ENCODE measurements at places on chromosomes 2 and 18. TPM values are rescaled to one million over a fixed set of nuclear protein-coding genes. Genes with fewer than 3 reads are reported as not detected.

Gene C18orf54
- 14.4 TPM for polyA plus RNA-seq

Gene SERPINB4
- not detected for polyA plus RNA-seq

Gene CLEC4F
- polyA plus RNA-seq = 0.13 TPM

Gene SH2D6
- polyA plus RNA-seq = 0.76 TPM

Gene ZNF516
- 33.2 TPM for polyA plus RNA-seq

Gene USP40
- polyA plus RNA-seq = 55.3 TPM

Gene OR6B2
- polyA plus RNA-seq = not detected

Gene DLX1
- polyA plus RNA-seq = not detected

Gene COL3A1
- polyA plus RNA-seq = 1,203 TPM

DNA sequence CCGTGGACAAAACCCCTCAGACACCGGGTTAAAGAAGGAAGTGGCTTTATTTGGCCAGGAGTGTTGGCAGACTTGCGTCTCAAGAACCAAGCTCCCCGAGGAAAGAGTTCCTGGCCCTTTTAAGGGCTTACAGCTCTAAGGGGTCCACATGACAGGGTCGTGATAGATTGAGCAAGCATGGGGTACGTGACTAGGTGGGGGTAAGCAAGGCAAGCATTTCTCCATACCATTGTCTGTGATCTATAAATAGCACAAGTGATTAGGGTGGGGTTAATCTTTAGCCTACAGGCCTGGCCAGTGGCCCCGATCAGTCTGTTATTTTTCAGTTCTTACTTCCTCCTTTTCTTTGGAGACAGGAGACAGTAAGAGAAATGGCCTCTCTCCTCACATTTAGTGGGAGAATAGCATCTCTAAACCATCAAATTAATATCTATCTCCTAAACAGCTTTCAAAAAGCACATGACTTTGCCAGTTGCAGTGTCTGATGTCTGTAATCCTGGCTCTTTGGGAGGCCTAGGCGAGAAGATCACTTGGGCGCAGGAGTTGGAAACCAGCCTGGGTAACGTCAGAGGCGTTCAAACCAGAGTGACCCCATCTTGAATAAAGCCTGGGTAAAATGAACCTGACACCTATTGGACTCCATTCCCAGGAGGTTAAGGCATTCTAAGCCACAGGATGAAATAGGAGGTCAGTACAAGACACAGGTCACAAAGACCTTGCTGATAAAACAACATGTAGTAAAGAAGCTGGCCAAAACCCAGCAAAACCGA is 18.3 kb upstream of the CNOT11 start:
- DNase-seq = no peak

GRCh38 chr2:215548714-215549113 is 112.8 kb upstream of the FN1 start:
- DNase-seq = no peak

DNA sequence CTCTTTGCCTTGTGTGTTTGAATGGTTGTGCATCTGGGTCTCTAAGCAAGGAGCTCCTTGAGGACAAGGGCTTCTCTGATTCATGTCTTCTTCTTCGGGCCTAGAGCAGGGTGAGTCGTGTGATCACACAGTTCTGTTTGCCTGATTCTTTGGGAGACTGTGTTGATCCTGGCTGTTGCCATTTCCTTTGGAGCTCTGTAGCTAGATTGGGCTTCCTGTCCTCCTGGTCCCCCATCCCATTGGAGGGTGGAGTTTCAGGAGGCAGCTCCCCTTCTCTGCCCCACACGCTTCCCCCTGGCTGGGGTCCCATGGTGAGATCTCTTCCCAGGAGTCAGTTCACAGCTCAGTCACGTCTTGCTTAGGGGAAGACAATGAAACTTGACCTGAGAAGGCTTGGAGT is 92.8 kb downstream of the TRIB2 start:
- no peak for DNase-seq

DNA sequence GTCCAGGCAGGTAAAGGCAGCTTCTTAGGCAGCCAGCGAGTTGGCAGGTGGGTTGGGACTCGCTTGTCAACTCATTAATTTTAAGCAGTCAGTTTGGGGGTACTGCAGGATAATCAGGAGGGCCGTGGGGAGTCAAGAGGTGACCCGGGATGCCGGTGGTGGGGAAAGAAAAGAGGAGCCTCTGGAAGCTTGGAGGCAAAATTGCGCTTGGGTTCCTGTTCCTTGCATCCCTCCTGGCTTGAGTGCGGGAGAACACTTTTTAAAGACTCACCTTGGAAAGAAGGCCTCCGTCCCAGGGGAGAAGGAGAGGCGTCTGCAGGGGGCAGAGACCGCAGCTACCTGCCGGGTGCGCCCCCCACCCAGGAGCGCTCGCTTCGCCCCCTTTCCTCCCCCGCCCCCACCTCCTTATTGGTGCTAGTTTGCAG is at the start of gene KCNJ3:
Gene KCNJ3 (plus strand): TSS at position 400 of the 425 bp plus-strand sequence. CDS start 81 bp downstream, outside the sequence.
- DNase-seq = no peak

DNA sequence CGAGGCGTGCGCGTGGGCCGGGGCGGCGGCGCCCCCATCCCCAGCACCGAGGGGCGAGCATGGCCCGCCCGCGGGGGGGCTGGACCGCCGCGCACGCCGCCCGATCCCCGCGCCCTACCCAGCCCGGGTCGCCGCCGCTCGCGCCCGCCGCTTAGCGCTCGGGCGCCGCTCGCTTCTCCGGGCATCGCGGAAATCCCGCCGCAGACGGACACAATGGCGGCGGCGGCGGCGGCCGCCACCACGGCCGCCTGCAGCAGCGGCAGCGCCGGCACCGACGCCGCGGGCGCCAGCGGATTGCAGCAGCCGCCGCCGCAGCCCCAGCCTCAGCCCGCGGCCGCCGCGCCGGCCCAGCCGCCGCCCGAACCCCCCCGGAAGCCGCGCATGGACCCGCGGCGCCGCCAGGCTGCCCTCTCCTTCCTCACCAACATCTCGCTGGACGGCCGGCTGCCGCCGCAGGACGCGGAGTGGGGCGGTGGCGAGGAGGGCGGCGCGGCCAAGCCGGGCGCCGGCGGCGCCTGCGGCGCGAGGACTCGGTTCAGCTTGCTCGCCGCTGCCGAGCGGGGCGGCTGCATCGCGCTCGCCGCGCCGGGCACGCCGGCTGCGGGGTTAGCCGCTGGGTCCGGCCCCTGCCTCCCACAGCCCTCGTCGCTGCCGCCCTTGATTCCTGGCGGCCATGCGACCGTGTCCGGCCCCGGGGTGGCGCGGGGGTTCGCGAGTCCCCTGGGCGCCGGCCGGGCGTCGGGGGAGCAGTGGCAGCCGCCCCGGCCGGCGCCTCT is 453 bp downstream of the CABLES1 start:
- DNase-seq = no peak

- no peak for DNase-seq
Observed at GRCh38 chr2:211948932-211949331, 589.7 kb downstream of the ERBB4 start.

DNA sequence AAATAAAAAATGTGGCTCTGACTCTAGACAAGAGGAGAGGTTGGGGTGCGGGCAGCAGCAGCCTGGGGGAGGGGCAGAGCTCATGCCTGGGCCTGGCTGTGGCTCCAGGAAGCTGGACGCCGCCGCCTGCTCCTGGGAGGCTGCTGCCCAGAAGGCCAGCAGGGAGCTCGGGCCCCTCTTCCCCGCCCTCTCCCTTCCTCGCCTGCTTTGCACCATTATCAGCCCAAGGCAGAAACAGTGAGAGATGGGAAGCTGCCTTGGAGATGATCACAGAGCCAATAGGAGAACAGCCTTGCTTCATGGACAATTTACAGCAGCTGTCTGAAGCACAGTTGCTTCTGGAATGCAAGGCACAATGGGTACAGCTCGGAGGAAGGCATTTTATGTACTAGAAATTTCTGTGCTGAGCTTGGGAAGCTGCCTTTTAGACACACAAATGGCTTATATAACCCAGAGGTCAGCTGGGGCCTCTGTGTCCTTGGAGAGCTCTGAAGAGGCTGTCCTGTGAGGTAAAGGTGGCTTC is 55.3 kb upstream of the AFF3 start:
- DNase-seq = no peak

DNA sequence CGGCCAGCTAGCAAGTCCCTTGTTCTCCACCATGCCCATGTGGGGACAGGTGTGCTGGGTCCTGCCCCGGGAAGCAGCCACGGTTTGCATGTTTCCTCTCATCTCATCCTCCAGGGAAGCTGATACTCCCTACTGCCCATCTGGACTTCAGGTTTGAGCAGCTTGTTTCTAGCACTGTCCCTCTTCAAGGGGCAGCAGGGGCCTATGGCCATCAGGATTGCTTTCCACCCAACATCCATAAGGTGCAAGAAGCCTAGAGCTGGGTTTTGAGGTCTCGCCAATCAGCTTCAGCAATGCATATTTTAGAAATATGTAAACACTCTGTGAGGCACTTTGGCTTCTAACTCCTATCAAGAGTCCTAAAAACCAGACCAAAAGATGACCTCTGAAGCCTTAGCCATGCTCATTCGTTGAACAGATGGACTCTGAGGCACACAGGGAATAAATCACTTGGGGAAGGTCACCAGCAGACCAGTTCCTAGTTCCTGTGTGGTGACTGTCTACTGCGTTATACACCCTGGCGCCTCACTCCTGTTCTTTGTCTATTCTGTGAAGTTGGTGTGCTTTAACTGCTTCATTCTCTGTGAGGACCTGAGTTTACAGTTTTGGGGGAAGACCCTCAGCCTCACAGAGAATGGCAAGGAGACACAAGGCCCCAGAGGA is 192.6 kb upstream of the TWIST2 start:
- no peak for DNase-seq

GRCh38 chr2:176126929-176127773 is 2.4 kb upstream of the HOXD8 start:
- no peak for DNase-seq

- DNase-seq = no peak
Observed at GRCh38 chr2:48330430-48330829, 199.5 kb upstream of the STON1 start.

DNA sequence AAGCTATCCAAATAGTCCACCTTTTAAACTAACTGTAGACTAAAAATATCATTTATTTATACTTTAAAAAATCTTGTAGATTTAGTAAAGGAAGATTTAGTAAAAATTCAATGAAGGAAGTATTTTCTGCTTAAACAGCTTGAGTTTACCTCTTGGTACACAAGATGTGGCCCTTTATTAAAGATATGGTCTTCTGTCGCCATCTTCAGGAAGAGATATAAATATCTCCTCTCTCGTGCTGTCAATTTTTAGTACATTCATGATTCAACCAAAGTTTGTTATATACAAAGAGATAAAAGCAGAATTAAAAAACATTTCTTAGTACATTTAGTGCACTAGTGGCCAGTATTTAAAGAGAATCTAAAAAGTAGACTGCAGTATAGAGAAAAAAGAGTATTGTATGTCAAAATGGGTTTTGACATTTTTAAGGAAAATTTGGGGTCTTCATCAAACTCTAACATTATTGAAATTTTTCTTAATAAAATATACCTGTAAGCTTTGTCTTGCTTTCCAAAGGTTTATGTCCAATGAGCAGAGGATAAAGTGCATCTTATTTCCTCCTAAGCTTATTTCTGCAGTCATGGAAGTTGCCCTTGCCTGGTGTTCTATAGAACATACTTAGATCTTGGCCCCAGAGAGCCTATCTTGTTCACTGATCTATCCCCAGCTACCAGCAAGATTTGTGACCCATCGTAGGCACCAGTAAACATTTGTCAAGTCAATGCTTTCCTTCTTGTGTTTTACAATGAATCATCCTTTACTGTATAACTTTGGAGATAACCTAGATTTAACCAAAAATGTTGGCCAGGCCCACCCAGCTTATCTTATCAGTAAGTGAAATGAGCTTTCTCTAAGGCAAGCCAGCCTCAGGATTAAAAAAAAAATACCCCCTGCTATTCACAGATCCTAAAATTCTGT is 18.5 kb upstream of the EML6 start:
- peak; percentile 63 for DNase-seq

DNA sequence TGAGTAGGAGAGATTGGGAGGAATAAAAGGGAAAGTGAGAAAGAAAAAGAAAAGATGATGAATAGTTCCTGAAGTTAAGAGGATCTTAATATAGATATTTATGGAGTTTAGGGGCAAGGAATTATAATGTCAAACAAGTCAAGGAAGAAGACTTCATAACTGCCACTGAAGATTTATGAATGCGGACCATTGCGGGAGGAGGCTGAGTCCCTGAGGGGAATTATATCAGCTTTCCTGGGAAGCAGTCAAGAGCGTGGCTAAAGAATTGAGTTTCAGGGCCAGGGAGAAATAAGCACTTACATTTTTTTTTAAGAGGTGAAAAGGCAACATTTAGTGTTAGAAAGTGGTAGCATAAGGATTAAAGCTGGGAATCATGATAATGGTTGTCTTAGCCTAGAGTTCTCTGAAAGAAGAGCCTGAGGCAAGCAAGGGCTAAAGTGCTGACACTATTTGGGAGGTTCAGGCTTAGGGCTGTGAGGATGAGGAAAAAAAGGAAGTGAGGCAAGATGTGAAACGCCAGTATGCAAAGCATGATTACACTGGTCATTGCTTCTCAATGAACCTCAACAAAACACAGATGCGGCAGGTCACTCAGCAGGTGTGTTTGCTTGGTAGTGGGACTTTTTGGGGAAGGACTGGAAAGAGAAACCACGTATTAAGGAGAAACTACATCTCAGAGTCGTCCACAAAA is 217.1 kb downstream of the SLC4A3 start:
- no peak for DNase-seq

- DNase-seq = no peak
Observed at GRCh38 chr18:13624563-13625237, 101.7 kb downstream of the FAM210A start.

- no peak for DNase-seq
Observed at GRCh38 chr18:44651478-44651877, 29.2 kb upstream of the SETBP1 start.

- no peak for DNase-seq
Observed at GRCh38 chr2:100821911-100822265, 1.9 kb downstream of the NPAS2 start.

GRCh38 chr2:33313039-33313438 is 163.4 kb upstream of the RASGRP3 start:
- no peak for DNase-seq

GRCh38 chr18:13630716-13631268 is 95.6 kb downstream of the FAM210A start:
- DNase-seq = no peak

DNA sequence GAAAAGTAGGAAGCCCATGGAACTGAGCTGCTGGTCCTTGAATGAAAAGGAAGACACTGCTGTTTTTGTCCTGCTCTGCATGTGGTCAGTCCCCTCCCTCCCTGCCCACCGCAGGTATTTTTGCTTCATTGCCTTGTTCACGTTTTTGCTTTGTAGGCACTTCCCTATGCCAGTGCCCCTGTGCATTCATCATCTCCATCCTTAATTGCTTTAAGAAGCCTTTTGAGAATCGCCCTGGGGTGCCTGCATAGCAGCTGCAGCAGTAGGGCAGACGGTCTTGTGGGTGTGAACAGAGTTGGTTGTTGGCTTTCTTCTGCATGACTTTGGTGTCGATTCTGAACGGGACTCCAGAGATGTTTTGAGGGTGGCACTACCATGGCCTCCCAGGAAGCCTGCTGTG is 97.0 kb downstream of the CABLES1 start:
- no peak for DNase-seq

- DNase-seq = no peak
Observed at GRCh38 chr2:105486762-105487141, 87.9 kb upstream of the FHL2 start.

All from right lung (tissue), 10 donors.